COLO829 (cell line): ENCODE measurements at places on chromosomes 5 and 9.

- DNase-seq, result no peak
Measured at GRCh38 chr5:119537704-119538103, 85.4 kb downstream of the HSD17B4 start.

DNA sequence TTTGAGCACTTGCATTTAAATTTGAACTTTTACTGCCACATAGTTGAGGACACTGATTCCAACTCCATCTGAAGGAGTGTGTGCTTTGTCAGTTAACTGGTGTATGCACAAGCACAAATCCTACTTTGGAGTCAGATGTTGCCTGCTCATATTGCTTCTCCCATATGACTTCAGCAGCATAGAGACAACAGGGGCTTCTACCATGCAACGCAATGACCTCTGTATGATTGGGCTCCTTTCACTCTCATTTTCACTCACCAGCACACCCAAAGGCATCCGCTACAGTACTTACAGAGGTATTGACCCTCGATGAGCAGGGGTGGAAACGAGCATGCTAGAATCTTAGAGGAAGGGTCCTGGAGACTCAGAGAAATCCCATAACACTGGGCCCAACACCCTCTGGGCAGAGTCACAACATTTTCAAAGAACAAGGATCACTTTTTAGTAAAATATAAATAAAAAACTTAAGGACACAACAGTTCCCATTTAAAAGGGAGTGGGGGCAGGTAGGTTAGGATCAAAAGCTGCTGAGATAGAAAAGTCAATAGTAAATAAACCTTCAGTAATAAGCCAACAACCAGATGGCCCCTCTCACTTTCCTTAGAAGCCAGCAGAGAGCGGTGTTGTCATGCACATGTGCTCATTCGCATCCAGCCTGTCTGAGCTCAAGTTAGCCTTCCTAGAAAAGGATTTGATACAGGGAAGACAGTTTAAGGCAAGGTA lies 203.8 kb downstream of the SNCAIP start:
- peak; percentile 75 for DNase-seq

DNA sequence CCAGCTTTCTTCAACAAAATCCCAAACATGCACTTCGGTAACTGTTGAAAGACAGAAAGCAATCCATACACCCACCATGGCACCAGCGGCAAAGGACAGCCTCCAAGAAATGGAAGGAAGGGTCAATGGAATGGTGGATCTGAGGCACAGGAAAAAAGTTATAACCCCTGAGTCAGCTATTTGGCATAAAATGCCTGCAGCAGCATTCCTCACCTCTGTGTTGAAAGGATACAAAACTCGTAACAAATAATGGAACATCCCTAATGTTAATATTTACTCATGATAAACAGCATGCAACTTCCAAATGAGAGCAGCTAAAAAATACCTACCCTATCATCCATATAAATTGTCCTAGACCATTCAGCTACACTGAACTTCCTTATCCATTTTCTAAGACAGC lies 9.4 kb downstream of the FBXW11 start:
- no peak for DNase-seq

- peak; percentile 26 for DNase-seq
Measured at GRCh38 chr5:135139381-135140134, 105.5 kb upstream of the PITX1 start.

DNA sequence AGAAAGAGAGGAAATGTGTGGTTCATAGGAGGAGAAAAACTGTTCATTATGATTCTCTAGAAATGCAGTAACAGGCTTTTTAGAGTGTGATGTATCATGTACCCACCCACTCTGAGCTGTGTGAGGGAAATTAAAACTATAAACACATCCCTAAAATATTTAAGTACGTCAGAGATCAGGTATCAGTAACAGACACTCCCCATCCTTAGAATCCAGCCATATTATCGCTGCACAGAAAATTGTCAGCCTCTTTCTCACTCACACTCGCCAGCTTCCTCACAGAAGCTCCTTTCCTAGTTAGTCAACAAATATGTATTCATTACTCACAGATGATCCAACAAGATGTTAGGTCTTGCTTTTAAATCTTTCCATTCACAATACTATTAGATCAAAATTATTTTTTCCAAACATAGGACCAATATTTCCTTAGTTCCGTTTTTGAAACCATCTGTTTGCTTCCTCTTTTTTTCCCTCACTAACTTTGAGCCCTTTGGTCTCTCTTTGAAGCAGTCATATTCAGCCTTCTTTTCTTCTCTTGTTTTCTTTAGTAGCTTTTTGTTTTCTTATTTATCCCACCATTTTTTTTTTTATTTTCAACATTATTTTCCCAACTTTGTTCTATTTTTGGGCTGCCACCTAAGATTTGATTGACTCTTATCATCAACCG lies 13.6 kb upstream of the MAST4 start:
- DNase-seq, result no peak

DNA sequence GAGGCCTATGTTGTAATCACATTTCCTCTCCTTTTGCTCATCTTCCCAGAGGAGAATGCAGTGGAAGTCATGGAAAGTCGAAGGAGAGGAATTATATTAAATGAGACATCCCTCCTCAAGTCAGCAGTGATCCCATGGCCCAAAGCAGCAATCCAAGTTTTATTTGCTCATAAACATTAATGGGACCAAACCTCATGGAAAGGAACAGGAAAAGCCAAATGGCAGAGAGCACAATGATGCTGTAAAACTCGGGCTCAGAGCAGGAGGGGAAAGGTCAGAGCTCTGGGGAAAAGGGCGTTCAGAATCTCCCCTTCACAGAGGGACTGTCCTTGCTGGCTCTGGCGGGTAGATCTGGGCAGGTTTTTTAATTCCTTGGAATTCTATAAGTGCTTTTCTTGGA lies 175.8 kb downstream of the C5orf15 start:
- DNase-seq, result no peak

- no peak for DNase-seq
Measured at GRCh38 chr5:12772276-12772675, 868.0 kb upstream of the CTNND2 start.
